ENCODE measurements at places on chromosomes 13 and 19. TPM values are rescaled to one million over a fixed set of nuclear protein-coding genes. Genes with fewer than 3 reads are reported as not detected.

KLK3 gene
- total RNA-seq = not detected

SCN1B gene
- total RNA-seq = 2.3 TPM

LILRB3 gene
- not detected for total RNA-seq

ERICH6B gene
- not detected for total RNA-seq

ZNF724 gene
- 0.82 TPM for total RNA-seq

PLIN4 gene
- not detected for total RNA-seq

Measured in MG63 (cell line).